ENCODE measurements at places on chromosomes 3 and 15.

- no peak for DNase-seq
These were observed 829.5 kb downstream of the ROBO2 start for GRCh38 chr3:77869423-77869822.

DNA sequence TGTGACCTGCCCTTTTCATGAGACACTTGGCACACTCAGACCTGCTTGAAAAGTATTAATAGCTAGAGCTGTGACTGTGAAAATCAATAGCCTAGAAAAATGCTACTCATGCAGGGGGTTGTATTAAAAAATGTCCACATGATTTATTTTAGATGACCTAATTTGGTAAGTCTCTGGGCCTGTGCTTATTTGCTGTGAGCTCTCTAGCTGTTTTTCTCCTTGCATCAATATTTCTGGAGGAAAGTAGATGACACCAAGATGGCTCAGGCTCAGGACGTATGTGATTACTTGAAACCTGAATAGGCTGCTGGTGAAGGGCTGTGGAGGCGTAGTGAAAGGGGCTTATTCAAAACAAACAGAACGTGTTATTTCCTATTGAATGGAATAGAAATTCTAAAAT lies 29.5 kb downstream of the KCNAB1 start:
- DNase-seq = no peak

DNA sequence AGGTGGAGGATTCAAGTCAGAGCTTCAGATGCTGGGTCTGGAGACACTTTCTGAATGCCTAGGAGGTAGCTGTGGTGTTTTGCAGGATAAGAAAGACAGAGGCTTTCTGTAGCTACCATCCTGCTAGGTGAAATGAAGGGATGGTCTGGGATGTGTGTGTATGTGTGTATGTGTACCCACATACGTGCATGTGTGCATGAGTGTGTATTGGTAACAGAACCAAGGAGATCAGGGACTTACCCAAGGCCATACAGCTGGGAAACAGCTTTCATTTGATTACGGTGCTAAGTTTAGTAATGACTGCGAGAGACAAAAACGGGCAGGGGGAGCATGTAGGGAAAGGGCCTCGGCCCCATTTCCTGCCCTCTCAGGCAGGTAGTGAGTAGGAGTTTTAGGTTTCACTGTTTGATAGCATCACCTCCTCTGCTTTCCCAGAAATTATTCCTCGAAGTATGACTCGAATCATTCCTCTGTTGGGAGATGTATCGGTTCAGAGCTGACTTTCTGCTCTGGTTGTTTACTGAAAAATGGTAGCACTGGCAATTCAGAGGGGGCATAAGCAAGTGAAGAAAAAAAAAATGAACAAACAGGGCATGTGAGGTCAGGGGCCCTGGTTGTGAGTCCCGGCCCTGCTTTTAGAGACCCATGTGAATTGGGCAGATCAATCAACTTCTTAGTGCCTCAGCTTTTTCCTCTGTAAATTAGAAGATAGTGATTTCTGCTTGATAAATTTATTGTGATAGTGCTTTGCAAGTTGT lies 130.7 kb downstream of the LPP start:
- DNase-seq = no peak

GRCh38 chr3:132655471-132655870 lies 4.1 kb downstream of the ACAD11 start:
- DNase-seq = no peak

GRCh38 chr3:69784954-69785514 lies 45.8 kb downstream of the MITF start:
- DNase-seq = no peak

DNA sequence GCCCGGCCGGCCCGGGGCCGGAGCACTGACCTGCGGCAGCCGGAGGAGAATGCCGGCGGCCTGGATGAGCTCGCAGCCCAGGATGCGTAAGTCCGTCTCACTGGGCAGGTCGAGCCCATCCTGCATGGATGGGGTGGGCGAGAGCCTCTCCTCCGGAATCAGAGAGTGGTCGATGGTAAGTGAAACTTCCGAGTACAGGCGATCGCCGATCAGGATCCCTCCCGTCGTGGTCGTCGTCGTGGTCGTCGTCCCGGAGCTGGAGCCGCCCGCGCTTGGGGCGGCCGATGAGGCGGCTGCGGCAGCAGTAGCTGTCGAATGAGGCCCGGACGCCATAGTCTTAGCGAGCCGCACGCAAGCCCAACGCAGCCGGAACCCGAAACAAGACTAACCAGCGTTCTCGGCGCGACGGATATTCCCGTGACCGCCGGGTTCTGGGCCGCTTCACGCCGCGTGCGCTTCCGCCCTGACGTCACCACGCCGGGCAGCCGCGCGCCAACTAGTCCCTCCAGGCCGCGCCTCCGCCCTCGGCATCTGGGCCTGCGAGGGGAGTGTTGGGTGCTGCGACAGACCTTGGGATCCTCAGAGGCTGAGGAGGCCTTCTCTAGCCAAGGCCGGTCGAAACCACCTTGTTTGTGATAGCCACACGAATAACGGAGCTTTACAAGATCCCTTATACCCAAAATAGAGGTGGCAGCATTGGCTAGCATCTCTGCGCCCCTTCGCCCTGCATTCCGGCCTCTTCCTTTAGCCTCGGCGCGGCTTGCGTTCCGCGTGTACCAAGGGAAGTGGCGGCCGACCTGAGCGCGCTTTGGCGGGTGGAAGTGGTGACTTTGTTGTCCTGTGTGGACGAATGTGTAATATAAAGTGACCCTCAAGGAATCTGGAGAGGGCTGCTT lies at the start of gene CCNL1:
TSS of gene CCNL1 (minus strand) at position 386 of the 896 bp plus-strand sequence. CDS start at position 333, 53 bp downstream.
- DNase-seq = peak; percentile 91

- no peak for DNase-seq
These were observed 54.5 kb upstream of the TBL1XR1 start for GRCh38 chr3:177251755-177252154.

GRCh38 chr15:84960391-84961113 lies 21.1 kb upstream of the PDE8A start:
- no peak for DNase-seq

DNA sequence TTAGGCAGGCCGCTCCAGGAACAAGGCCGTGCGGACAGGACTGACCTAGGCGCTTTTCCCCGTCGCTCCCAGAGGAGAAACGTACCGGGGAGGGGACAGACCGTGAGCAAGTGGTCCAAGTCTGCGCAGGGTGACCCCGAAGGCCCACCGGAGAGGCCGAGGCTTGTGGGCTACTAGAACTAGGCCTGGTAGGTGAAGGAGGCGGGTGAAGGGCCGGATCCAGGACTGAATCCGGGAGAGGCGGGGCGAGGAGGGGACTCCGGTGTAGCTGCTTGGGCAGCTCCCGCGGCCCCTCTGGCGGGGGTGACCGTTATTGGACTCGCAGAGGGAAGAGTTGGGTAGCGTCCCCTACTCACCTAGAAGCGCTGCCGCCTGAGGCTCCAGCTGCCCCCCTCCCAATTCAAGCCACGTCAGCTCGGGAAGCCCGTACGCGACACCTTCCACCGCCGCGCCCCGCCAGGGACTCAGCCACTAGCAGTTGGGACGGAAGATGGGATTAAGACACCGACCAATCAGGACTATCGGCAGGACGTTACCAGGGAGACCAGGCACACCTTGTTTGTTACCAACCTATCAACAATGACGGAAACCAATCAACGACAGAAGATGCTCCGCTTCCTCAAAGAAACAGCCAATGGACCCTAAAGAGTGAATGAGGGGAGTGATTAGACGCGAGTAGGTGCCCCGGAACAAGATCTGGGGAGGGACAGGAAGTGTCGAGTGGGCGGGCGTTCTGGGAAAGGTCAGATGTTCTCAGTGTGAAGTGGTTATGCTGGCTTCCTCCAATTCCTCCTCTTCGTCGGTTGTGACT lies at the start of gene GOLGB1:
TSS of gene GOLGB1 (minus strand) at position 466 of the 811 bp plus-strand sequence. CDS start 18,770 bp downstream, outside the sequence.
- peak; percentile 83 for DNase-seq

GRCh38 chr15:41254560-41254959 lies 23.5 kb downstream of the CHP1 start:
- DNase-seq = no peak

- DNase-seq = no peak
These were observed 47.5 kb downstream of the ACAP2 start for GRCh38 chr3:195395208-195395816.

DNA sequence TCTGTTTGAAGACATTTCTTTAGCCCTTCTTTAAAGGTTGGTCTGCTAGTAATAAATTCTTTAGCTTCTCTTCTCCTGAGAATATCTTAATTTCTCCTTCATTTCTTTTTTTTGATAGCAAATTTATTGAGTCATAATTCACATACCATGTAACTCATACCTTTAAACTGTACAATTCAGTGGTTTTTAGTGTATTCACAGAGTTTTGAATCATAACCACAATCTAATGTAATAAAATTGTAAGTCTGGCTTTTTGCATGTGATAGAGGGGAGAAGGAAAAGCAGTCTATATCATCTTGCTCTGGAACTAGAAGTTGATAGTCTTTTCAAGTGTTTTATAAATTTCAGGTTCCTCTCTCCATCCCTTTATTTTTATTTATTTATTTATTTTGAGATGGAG lies 81.3 kb downstream of the APBA2 start:
- DNase-seq = no peak

DNA sequence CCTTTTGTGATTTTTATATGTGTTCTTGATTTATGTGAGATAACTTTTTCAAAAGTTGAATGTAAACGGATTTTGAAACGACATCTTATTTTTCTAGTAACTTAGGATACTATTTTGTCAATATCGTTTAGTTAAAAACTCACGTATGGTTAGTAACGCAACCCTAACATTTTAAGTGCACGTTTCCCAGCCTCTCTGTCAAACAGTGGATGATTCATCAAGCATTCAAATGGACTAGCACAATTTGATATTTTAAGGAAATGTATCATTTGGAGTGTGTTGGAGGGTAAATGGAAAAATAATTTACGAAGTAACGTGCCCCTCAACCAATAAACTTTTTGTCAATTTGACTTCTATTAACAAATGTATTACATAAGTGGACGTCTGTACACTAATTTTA lies 23.3 kb downstream of the RTP3 start:
- DNase-seq = no peak

Measured in stimulated activated CD8-positive, alpha-beta memory T cell treated with anti-CD3 and anti-CD28 coated beads, Interleukin-15, amount 100 ng/mL, for 4 hours (primary cell).